ENCODE measurements at places on chromosomes 6 and 20.

DNA sequence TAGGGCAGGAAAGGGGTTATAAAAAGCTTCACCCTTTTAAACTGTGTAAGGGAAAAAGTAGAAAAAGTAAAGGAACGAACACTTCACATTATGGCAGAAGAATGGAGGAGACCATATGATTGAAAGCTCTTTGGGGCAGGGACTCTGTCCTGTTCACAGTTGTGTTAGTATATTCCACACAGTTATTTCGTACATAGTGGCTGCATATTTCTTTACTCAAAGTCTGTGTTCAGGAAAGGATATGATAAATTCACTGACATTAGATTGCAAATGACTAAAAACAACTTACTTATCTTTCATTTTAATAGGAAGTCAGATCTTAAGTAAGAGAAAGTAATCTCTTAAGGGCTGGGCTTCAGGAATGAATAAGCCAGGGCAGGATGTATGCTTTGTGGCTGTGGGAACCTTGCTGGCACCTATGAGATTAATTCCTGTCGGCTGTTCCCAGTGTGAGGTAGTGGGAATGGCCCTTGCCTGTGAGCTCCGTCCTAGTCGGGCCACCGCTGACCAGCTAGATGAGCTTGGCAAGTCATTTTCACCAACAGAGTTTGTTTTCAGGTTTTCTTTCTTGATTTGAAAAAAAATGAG lies 11.2 kb downstream of the PPP1R14C start:
- no peak for DNase-seq

- no peak for DNase-seq
These were observed 11.8 kb upstream of the TUBB2B start for GRCh38 chr6:3239110-3239830.

DNA sequence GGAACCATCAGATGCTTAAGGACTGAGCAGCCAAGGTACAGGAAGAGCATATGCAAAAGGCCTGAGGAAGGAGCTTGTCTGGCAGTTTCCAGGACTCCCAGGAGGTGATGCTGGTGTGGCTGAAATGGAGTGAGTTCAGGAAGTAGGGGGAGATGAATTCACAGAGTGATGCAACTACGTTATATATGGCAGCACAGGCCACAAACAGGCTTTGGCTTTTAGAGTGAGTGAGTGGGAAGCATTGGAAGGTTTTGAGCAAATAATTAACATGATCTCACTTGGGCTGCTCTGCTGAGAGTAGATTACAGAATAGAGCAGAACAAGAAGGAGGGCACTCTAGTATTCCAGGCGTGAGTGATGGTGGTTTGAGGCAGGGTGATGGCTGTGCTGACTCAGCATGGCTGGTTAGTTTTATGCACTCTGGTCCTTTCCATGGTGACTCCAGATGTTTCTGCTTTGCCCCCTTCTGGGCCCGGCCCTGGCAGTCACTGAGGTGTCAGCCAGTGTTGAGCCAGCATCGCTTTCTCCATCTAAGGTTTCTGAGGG lies 6.5 kb downstream of the BTN2A2 start:
- peak; percentile 60 for DNase-seq

DNA sequence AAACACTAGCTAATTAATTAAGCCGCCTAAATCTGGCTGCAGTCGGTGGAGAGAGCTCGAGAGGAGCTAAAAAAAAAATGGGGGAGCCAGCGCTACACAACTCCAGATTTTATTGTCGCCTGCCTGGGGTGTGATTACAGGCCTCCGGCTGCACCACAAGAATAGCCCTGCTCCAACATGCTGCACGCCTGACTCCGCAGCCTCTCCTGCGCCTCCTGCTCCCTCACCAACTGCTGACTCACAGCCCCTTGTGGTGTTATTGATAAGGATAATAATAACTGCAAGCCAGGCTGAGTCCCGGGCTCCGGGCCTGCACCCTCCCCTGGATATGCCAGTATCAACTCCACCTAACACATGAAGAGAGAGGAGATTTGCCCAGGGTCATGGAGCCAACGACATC lies 16.8 kb downstream of the SIRPA start:
- DNase-seq: no peak

DNA sequence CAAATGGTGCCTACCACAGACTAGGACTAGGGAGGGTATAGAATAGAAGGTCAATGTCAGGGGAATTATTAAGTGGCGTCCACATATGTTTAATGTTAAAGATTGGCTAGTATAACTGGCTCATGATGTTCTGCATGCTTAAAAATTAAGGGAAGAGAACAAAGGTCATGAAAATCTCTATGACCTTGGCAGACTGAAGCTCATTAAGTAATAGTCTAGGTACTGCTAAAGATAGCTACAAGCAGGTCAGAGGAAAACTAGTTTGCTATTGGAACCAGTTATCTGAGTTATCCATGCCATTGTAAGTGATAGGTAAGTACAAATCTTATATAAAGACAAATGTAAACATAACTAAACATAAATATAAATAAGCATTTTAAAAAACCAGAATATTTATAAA lies 32.9 kb upstream of the PRSS35 start:
- DNase-seq: no peak

GRCh38 chr20:37821696-37822095 lies 81.2 kb upstream of the VSTM2L start:
- DNase-seq: no peak

- no peak for DNase-seq
These were observed 170.2 kb upstream of the ZNF217 start for GRCh38 chr20:53763707-53764414.

DNA sequence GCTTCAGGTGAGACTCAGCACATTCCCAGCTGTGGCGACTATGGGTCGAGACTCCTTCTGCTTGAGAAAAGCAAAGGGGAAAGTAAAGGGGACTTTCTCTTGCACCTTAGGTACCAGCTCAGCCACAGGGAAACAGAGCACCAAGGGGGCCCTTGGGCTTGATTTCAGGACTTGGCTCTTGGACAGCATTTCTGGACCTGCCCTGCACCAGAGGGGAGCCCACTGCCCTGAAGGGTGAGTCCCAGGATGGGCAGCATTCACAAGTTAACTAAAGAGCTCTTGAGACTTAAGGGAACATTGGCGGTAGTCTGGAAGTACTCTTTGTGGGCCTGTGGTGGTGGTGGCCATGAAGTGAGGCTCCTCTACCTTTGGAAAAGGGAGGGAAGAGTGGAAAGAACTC lies 50.3 kb upstream of the RCAN2 start:
- no peak for DNase-seq

DNA sequence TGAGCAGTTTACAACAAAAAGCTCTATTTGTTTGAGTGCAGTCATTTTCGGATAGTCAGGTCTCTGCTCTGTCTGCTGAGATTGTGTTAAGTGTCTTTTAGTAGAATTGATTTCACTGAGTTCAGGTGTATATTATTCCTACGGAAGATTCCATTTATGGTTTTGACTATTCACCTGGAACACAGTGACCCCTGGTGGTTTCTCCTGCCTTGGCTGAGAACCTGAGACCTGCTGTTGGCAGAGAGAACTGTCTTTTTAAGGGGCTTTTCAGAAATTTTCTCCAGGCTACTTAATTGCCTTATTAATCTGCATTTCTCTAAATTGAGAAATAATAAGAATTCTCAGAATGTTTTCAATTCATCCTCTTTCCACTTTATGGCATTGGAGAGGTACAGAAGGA lies 508.0 kb downstream of the TBC1D32 start:
- DNase-seq: no peak

DNA sequence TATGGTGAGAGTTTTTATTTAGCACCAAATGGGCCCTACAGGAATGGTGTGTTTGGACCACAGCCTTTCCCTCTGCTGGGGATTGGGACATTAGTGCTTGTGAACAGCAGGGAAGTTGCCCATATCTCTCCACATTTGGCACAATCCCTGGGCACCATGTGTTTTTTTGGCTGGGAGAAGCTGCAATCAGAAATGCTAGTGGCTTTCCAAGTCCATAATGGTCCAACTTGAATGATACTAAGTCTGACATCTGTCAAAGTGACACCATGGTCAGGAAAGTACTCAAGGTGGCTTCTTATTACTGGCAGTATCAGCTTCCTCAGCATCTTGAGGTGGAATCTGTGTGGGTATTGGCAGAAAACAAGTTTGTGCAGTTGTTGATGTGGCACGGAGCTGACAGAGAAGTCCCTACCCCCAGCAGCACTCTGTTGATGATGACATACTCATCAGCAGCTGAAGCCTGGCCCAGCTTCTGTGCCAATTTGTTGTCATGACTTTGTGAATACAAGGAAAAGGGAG lies 53.0 kb downstream of the SASH1 start:
- DNase-seq: no peak

DNA sequence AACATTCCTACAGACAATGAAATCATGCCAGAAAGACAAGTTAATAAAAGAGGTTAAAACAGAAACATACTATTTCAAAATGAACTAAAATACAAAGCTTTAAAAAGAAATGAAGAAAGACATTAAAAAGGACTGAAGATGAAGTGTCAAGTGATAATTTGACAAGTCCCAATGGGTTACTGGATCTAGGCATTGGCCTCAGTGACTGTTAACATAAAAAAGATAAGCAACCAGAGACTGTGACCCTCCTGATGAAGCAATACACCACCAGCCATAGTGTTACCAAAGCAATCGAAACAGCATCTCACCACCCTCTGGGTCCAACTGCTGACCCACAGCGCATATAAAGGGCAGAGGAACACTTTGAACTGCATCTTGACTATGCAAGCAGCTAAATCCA lies 130.3 kb downstream of the FIG4 start:
- DNase-seq: no peak

DNA sequence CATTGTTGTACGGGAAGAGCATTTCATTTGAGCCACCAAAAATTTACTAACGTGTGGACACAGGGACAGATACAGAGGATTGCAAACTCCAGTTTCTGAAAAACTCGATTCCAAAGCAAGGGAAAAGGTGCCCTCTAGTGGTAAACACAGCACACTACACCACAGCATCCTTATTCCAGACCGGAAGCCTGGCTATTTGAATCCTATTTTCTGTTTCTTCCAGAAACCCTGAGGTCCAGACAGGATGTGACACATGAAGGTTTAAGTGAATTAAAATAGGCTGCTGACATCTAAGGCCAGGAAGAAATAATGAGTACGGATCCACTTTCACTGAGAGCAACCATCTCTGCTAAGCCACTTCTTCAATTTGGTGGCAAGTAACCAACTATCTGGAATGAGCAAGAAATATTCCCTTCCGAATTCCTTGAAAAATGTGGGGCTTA lies 31.8 kb upstream of the GMPR start:
- DNase-seq: peak; percentile 12

- no peak for DNase-seq
These were observed 23.6 kb downstream of the RREB1 start for GRCh38 chr6:7131390-7131789.

- DNase-seq: no peak
These were observed 76.9 kb downstream of the ANKRD6 start for GRCh38 chr6:89509777-89510281.

DNA sequence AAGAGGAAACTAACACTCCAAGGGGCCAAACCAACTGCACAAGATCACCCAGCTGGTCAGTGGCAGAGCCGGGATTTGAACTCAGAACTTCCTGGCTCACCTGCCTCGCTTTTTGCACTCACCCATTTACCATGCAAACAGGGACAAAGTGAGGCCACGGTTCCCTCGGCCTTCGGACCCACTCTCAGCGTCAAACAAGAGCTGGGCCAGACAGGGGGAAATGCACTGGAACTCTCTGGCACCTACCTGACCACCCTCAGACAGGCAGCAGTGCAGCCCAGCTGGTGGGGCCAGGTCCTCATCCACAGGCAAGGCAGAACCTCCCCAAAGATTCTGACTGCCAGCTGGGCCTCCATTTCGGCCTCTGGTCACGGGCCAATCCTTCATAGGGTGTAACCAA lies 93.7 kb upstream of the SRSF6 start:
- DNase-seq: no peak

DNA sequence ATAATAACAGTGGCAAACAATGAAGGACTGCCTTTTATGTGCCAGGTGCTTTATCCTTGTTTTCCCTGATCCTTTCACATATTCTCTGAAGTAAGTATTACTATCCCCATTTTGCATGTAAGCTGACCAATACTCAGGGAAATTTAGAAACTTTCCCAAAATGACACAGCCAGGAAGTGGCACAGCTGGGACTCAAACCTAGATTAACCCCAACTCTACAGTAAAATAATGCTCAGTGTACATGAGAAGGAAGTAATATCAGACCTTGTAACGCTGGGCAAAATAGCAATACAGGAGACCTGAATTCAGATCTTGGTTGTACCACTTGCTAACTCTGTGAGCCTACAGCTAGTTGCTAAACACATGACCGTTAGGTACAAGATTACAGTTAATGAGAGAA lies 26.8 kb upstream of the NRSN1 start:
- no peak for DNase-seq

DNA sequence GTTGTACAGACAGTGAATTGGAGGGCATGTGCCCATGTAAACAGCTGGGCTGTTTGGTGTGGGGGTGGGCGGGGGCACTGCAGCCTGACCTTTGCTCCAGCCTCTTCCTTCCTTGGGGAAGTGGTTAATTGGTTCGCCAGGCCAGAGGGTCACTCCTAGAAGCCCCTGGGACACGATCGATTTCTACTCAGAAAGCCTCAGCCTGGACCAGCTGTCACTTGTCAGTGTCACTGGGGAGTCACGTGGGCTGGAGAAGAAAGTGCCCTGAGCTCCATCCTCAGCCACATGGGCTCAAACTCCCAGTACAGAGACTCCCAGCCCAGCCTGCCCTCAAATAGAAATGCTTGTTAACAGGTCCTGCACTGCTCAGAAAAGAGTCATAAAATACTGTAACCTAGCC lies 423.8 kb upstream of the SULF2 start:
- no peak for DNase-seq

- no peak for DNase-seq
These were observed 1323.0 kb upstream of the GJE1 start for GRCh38 chr6:140809694-140810101.

GRCh38 chr6:8441452-8441851 lies 6.1 kb upstream of the SLC35B3 start:
- no peak for DNase-seq

DNA sequence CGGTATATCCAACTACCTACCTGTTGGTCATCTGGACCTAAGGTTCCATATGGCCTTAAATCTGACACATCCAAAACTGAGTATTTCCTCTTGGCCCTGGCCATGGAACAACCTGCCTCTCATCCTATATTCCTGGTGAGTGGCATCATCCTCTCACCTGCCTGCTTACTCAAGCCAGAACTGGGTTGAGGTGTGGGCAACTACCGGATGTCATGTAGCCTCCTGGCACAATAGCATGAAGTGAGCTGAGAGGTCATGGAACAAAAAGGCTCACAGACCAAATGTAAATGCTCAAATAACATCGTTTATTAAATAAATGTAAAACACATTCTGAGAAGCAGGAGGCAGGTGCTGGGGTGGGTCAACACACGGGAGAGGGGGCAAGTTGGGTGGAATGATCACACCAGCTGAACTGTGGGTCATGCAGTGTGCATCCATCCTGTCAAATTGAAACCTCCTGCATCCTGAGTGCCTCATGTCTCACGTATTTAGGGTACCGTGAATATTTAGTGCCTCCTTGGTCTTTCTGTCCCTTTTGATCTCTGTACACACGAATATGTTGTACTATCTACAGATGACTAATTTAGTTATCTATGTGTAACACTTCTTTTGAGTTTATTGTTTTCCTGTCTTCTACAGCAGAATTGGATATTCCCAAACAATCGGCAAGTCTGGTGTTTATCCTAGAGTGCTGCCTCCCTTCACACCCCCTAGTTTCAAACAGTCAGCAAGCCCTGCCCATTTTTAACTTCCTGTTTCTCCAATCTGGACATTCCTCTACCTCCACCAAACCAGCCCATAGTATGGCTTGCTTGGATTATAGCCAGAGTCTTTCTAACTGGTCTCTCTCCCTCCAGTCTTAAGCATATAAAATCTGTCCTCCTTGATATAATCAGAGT lies 7.9 kb upstream of the POU5F1 start:
- DNase-seq: no peak

- no peak for DNase-seq
These were observed 33.3 kb upstream of the CITED2 start for GRCh38 chr6:139407718-139408222.

- DNase-seq: no peak
These were observed 6.0 kb upstream of the HSF2 start for GRCh38 chr6:122393351-122393896.

All from SIG-M5 (cell line).